NCI-H1930 (cell line): ENCODE measurements at places on chromosomes 4 and X.

- DNase-seq = no peak
Measured at GRCh38 chr4:37847311-37847884, 20.9 kb downstream of the PGM2 start.

DNA sequence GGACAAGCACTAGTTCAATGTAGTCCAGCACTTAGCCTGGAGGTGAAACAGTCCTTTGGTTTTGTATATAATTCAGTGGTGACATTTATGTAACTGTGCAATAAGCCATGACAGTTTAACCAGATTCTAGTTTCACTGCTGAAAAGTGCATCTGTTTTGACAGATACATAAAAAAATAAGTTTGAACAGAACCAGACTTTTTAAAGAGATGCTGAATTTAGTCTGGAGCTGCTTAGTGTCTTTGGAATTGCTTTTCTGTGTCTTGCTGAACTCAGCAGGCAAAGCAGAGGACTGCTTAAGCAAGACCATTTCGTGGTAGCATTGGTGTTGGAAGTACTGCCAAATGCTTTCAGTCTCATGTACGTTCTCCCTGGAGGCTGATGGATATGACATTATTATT is 393.5 kb downstream of the MAPK10 start:
- no peak for DNase-seq

DNA sequence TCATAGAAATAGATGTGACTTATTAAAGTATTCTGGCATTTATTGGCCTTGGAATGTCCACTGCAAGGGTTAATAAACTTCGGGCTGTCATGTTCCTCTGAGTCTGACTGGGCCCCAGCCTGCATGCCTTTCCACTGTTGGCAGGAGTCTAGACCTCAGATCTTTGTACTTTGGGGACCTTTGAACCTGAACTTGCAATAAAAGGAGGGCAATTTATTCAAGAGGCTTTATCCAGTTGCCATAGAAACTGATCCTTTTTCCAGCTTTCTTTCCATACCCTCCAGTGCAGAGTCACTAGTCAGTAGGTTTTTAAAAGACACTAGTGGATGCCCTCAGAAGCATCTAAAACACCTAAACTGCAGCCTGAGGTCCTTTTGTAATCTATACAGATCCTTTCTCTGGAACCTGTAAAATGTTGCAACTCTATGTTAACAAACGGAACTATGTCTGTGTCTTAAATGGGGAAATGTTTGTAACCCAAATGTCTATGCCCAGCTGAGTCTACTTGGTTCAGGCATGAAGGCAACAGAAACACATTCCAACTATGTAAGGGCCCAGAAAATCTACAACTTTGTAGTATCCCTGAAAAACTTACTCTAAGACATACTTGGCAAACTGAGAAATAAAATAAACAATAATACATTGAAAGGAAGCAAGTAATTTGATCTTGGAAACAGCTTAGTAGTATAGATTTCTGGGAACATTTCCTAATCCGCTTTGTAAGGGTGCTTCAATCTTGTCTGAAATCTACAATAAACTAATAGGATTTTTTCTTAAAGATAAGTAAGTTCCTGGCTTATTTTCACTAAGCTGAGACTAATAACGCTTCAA is 41.5 kb downstream of the SOWAHB start:
- DNase-seq = no peak

- no peak for DNase-seq
Measured at GRCh38 chr4:9979101-9979701, 42.1 kb downstream of the SLC2A9 start.

DNA sequence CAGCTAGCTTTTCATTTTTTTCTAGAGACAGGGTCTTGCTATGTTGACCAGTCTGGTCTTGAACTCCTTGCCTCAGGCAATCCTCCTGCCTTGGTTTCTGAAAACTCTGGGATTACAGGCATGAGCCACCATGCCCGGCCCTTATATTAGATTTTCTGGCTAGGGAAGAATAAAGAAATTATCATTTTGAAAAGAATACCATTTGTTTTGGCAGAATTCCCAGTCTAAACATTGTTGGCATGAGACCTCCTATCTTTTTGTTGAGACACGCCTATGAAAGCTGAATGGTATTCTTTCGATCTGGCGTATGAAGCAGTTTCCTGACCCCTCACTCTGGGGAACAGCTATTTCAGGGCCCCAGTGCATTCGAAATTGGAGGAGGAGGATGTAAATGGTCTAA is 107.0 kb downstream of the REPS2 start:
- no peak for DNase-seq

GRCh38 chr4:10872833-10873517 is 188.4 kb upstream of the CLNK start:
- DNase-seq = no peak

GRCh38 chr4:52783069-52783468 is 31.8 kb upstream of the ERVMER34-1 start:
- no peak for DNase-seq

DNA sequence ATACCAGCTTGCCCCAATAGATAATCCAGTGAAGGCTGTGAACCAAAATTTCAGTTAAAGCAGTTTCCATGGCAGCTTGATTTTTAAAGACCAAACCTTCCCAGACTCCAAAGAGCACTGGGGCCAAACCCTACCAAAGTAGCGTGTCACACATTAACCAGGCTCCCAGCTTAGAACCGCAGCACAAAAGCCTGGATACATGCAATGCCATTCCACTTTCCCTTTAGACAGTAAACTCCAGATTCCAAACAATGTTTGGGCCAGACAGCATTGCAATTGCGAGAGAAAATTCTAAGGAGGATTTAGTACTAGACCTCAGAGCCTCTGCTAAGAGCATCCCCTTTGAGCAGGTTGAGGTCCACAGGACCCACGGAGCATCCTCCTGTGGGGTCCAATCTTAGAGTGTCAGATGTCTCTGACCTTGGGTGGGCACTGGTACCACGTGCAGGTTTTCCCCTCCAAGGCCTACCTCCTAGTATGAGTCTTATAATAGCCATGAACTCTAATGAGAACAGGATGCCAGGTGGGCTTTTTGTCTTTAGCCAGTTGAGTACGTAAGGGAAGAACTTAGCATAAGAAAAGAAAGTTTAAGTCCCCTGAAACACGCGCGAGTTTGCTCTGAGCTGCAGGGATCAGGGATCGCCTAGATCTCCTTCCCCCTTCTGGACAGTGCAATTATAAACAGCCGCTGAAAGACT is 38.8 kb downstream of the MGARP start:
- DNase-seq = no peak

- DNase-seq = no peak
Measured at GRCh38 chr4:84632092-84632491, 49.2 kb downstream of the CDS1 start.

DNA sequence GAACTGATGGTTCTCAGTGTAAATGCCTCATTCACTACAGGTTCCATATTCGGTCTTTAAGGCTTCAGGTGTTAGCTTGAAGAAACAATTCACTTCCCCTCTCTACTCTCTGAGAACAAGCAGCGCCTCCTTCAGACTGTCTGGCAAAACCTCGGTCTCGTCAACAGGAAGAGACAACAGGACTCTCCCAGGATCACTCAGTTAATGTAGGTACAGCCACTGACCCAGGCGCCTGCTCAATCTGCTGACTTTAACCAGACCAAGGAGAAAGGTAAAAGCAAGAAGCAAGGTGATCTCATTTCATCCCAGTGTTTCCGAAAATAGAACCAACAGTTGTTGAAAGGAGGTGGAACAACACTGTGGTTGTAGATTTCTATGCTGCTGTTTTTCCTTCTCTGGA is 102.2 kb downstream of the SLC2A9 start:
- no peak for DNase-seq

DNA sequence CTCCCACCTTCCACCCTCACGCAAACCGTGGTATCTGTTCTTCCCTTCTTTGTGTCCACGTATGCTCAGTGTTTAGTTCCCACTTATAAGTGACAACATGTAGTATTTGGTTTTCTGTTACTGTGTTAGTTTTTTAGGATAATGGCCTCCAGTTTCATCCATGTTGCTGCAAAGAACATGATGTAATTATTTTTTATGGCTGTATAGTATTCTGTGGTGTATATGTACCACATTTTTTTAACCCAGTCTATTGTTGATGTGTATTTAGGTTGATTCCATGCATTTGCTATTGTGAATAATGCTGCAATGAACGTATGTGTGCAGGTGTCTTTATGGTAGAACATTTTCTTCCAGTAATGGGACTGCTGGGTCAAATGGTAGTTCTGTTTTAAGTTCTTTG is 228.1 kb downstream of the FBXO8 start:
- DNase-seq = no peak

DNA sequence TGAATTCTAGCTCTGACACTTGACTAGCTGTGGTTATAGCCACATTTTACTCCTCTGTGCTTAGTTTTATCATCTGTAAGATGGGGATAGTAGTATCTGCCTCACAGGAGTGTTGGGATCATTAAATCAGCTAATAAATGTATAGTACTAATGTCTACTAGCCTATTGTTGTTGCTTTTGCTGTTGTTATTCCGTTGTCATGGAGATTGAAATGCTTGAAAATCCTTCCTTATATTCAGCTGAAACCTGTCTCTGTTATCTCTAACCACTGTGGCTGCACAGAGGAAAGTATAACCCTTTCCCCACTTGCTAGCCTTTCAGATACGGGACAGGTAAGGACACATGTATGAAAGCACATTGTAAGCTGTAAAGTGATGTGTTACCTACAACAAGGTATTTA is 33.9 kb downstream of the CLCN5 start:
- DNase-seq = no peak

DNA sequence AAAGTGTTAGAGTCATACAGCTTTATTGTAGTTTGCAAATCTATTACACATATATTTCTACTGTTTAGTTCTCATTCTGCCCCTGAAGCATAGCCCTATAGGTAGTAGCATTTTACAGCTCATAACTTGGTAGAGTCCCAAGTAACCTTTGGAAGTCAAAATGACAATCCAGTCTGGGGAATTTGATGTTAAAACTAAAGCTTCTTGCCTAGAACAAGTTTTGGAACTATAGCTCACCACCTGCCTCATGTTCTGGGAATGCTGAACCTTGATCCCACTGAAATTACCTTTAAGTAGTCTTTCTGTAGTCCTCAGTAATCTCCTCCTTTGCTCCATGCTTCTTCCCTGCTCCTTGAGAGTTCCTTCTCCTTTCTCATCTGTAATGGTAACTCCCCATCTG is 8.4 kb downstream of the UGT8 start:
- no peak for DNase-seq

DNA sequence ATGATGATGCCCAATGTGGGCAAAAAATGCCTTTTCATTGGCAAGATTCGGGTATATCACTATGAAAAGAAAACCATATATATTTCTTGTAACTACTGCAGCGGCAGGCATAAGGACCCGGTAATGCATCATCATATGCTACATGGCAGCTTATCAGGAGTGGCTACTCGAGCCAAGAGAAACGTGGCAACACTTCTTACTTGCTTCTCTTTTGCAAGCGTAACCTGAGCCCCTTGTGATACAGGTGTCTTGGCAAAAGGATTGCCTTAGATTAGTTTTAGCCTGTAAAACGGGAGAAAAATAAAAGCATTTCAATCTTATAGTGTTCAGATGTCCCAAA is 280.3 kb downstream of the SPRY1 start:
- DNase-seq = no peak

DNA sequence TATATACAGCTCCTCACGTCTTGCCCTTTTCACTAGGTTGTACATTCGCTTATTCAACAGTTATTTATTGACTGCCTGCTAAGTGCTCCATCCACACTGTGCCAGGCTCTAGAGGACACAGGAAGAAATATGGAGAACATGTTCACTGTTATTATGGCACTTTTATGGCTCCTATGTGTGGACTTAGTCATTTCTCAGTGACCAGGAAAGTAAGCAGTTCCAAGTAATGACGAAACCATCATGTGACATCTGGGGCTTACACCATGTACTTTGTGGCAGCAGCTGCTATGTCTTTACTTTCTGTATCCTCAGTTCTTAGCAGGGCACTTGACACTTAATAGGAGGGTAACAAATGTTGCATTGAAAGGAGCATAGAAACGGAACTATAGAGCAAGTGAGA is 278.0 kb downstream of the ANK2 start:
- DNase-seq = no peak

DNA sequence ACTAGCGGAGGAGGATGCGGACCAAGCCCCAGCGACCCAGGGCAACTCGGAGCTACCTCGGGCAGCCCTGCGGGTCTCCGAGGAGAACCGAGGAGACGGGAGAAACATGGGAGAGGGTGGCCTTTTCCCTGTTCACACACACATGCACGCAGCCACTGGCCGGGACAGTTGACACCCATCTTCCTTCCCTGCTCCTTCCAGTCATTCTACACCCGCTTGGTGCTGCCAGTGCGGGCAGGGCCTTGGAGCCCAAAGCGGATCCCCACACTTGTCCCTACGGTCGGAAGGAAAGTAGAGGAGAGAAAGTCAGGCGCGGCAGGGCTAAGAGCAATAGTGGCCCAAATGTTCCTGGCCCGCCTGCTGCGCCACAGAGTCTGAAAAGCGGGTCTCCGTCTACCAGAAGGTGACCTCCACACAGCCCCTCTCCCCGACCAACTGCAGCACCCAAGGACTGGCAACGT is 1.1 kb upstream of the PPP3CA start:
- DNase-seq = no peak

- no peak for DNase-seq
Measured at GRCh38 chrX:41789374-41789773, 65.4 kb downstream of the GPR82 start.

- DNase-seq = no peak
Measured at GRCh38 chr4:39036172-39036571, 4.0 kb upstream of the TMEM156 start.

GRCh38 chr4:74659576-74660411 is 134.5 kb downstream of the BTC start:
- DNase-seq = no peak

GRCh38 chrX:69501429-69501828 is 2.7 kb upstream of the NALF2 start:
- peak; percentile 0 for DNase-seq

GRCh38 chrX:136909706-136910564 is 29.4 kb upstream of the RBMX start:
- peak; percentile 66 for DNase-seq

DNA sequence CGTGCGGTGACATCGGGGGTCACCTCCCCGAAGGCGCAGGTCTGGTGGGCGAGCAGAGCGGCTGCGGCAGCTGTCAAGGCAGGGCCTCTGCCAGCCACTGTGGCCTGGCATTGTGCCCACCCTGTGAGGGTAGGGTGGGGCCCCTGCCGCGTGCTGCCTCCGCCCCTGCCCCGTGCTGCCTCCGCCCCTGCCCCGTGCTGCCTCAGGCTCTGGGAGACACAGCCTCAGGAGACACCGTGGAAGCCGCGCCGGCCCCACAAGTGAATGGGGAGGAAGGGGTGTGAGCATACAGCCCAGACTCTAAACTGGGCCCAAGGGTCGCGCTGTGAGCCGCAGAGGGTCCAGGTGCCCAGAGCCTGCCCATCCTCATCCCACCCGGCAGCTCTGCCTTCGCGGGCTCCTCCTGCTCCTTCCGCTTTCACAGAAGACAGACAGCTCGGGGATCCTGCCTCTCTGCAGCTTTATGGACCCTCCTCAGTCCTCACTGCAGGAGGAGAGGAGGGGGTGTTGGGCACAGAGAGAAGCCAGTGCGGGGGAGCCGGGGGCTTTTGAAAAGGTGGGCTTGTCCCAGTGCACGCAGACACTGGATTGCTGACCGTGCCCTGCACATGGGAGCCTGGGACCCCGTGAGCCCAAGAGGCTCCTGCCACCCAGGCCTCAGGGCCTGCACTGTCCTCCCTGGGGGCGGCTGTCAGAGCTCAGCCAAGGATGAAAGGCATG is 27.4 kb downstream of the PCGF3 start:
- DNase-seq = no peak

GRCh38 chr4:97845758-97846157 is 297.5 kb downstream of the STPG2 start:
- no peak for DNase-seq
